Activated gamma-delta T cell (primary cell): ENCODE measurements at places on chromosomes 5 and 9.

DNA sequence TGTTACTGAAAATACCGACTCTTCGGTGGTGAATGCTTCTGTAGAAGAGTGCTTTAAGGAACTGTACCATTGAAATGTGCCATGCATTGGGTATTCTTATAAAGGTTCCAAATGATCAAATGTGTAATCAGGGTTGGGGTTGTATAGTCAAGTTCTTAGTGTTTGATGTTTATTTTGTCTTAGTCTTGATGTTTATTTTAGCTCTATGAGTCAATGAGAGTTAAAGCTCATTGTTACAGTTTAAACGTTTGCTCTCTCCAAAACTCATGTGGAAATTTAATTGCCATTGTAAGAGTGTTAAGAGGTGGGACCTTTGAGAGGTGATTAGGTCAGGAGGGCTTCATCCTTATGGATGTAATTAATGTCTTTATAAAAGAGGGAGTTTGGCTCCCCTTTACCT, 153.0 kb downstream of the FER start:
- no peak for DNase-seq

DNA sequence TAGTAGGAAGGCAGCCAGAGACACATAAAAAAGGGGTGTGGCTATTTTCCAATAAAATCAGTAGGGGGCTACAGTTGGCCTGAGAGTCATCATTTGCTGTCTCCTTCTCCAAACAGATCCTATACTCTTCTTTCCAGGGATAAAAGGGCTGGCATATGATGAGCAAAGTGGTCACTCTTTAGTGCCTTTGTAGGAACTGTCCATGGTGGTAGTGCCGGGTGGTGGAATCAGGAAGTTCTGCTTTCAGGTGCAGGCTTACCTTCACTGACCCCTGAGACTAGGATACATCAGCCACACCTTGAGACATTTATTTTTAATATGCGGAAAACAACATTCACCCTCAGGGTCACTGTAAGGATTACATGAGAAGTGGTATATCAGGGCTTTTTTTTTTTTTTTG, 80.8 kb downstream of the ASTN2 start:
- DNase-seq, result no peak

DNA sequence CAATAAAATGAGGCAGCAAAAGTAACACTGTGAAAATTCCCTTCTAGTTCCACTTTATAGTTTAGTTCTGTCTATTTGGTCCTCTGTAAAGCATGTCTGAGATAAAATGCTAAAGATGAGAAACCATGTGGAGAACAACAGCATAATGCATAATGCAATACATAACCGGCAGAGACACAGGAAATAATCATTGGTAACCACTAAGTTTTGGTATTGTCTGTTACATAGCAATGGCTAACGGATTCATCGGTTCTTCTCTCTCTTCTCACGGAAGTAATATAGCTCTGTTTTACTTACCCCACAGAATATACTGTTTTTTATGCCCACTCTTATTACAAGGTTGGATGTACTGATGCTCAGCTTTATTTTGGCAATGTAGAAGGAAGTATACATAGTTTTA, 158.9 kb downstream of the FAM174A start:
- DNase-seq, result no peak

- peak; percentile 22 for DNase-seq
Observed at GRCh38 chr9:37801287-37801850, 772 bp downstream of the DCAF10 start.

DNA sequence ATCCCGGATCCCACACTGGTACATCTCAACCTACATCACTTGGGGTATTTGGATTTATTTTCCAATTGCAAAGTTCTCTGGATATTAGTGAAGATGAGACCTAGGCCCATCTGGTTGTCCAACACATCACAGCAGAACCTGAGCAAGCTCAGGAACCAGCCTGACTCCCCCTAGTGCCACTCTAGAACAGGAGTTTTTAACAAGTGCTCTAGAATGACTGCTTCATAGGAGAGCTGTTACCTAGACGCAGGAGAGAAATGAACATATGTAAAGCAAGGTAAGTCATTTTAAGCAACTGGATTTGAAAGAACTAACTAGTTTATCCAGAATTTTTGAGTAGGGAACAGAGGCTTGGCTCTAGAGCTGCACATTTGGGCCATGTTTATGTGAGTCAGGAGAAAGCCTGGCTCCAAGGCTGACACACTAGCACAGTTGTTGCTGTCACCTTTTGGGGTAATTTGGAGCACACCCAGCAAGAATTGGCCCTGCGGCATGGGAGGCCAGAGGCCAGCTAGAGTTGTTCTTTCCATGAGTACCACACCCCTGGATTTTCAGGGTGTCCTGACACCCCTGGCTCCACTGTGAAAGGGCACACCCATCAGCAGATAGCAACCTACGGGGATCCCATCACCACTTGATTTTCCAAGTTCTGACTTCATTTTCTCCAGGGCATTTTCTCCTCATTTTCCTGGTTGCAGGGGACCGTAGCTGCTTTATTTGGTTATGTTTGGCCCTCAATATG, 110.9 kb upstream of the LPAR1 start:
- no peak for DNase-seq

- DNase-seq, result no peak
Observed at GRCh38 chr5:9544502-9545135, 1.3 kb downstream of the SEMA5A start.

DNA sequence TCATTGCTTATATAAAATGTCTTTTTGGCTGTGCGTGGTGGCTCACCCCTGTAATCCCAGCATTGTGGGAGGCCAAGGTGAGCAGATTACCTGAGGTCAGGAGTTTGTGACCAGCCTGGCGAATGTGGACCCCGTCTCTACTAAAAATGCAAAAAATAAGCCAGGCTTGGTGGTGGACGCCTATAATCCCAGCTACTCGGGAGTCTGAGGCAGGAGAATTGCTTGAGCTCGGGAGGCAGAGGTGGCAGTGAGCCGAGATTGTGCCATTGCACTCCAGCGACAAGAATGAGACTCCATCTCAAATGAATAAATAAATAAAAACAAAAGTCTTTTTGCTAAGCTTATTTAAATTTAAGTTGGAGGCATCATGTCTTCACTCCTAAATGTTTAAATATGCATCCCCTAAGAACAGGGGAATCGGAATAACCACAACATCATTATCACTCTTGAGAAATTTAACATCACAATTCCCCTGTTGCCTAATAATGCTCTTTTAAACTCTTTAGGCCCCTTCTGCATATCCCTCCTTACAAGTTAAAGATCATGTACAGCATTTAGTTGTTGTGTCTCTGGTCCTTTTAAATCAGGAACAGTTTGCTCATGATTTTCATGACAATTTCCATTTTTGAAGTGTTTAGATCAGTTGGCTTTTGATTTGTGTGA, 72.8 kb downstream of the ERBIN start:
- DNase-seq, result no peak

DNA sequence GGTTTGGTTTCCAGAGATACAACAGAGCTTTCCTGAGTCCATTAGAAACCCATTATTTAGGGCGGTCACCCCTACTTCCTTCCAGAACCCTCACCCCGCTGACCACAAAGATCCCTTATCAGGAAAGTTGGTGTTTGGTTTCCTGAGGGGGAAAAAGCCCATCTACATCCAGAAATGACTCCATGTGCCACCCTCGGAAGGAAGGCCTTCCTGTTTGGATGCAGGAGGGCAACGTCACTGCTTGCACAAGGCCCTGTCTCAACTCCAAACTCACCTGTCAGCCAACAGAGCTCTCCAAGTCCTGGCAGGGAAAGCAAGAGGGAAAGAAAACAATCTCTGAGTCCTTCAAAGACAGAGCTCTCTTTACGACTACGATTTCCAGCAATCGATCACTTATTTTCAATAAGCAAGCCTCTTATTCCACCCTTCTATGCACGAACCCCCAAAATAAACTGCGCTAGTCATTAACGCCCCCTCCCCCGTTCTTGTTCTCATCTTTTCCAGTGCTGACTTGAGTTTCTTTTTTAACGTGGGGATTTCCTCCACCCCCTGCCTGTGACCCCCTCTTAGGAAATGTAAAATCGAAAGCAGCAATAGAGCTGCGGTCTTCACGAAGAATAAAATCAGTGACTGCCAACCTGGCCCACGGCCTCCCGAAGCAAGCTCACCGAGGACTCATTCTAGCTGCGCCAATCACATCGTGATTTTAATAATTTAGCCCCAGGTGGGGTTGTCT, 35.7 kb upstream of the NTNG2 start:
- no peak for DNase-seq

- DNase-seq, result no peak
Observed at GRCh38 chr5:95891499-95891898, 69.0 kb upstream of the GLRX start.

DNA sequence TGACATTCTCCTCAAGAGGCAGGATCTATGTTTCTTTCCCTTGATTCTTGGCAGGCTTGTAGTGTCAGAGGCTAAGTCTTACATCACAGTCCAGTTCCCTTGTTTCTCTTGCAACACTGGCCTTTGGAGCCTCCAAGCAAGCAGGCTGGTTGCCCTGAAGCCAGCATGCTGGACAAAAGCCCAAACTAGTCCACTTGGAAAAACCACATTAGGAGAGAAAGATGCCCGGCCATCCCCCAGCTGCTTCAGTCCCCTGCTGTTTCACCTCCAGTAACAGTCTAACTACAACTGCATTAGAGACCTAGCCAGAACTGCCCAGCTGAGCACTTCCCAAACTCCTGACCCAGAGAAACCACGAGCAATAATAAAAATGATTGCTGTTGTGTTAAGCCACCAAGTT, 87.6 kb downstream of the ADAMTS6 start:
- no peak for DNase-seq

GRCh38 chr9:124078641-124079040, 67.1 kb downstream of the LHX2 start:
- no peak for DNase-seq

DNA sequence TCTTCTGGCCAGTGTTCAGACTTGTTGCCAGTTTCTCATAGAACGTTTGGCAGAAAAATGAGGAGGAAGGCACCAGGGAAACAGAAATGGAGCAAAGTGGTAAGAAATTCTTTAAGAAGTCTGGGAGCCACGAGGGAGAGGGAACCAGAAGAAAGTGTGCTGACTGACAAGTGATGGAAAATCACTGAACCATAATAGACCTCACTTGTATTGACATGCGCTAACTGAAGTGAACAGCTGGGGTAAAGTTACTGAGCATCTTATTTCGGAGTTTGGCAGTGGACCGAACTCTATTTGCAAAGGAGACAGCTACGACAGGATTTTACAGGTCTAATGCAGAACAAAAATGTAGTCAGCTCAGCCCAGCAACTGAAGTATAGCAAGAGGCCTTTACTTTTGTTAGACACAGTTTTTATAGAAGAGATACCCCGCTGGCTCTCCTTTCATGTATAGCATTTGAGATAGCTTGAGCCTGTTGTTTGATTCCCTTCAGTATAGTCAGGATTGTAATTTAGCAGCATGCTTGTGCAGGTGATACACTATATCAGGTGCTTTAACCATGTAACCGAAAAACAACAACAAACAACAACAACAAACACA, 53.6 kb downstream of the HMHB1 start:
- no peak for DNase-seq

DNA sequence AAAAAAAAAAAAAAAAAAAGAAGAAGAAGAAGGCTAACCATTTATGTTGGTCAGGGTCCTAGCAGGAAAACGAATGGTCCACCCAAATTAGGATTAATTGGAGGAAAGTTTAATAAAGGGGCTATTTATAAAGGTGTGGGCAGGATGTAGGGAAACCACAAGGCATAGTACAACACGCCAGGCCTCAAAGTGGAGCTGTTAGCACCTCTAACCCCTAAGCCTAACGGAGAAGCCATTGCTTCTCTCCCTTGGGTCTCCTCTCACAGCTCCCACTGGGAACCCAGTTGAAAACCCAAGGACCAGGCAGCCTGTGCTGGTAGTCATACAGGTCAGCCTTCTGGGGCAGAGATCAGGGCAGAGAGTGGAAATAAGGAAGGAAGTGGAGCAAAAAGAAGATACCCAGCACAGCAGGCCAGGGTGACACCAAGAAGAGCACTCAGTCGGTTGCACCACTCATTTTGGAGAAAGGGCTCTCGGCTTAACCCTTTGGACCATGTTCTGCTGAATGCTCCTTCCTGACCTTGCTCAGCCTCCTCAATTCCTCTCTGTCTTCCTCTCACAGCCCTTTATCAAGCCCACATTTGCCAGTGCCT, 8.8 kb upstream of the GLIPR2 start:
- no peak for DNase-seq

- DNase-seq, result no peak
Observed at GRCh38 chr9:104993291-104993963, 65.5 kb upstream of the ABCA1 start.

GRCh38 chr5:111461255-111461671, 51.1 kb downstream of the STARD4 start:
- no peak for DNase-seq

- DNase-seq, result no peak
Observed at GRCh38 chr5:125525356-125525755, 778.9 kb upstream of the ZNF608 start.

- no peak for DNase-seq
Observed at GRCh38 chr9:64057553-64057952, 1227.5 kb downstream of the FOXD4L5 start.

GRCh38 chr5:133700251-133700650, 87.9 kb upstream of the FSTL4 start:
- DNase-seq, result no peak

GRCh38 chr5:180352116-180353047, 754 bp downstream of the GFPT2 start:
- no peak for DNase-seq

GRCh38 chr5:1840741-1841521, 39.7 kb downstream of the NDUFS6 start:
- no peak for DNase-seq

GRCh38 chr9:137552022-137552768, 516 bp downstream of the MRPL41 start:
- no peak for DNase-seq

- DNase-seq, result no peak
Observed at GRCh38 chr5:146463446-146463845, 16.3 kb downstream of the TCERG1 start.

- no peak for DNase-seq
Observed at GRCh38 chr5:1488882-1489680, 34.7 kb downstream of the LPCAT1 start.

- DNase-seq, result no peak
Observed at GRCh38 chr5:171633776-171634470, 151.7 kb upstream of the SMIM23 start.

DNA sequence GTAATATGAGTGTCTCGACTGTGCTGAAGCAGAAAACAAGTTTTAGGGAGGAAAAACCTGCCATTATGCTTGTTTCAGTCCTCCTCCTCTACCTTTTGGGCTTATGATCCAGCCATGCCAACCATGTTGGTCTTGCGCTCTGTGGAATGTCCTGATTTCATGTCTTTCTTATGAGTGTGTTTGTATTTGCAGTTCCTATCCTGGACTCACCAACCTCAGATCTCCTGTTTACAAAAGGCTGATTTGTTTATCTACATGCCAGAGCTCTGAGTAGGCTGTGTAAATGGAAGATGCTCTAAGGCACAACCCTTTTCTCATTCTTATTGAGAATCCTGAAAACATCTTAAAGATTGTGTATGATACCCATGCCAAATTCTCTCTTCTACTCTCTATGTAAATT, 138.6 kb downstream of the ARHGEF28 start:
- DNase-seq, result no peak
